ENCODE measurements at places on chromosomes 12 and 14.
A peak's percentile ranks its signal among the peaks of the same experiment; 100 is the strongest.

DNA sequence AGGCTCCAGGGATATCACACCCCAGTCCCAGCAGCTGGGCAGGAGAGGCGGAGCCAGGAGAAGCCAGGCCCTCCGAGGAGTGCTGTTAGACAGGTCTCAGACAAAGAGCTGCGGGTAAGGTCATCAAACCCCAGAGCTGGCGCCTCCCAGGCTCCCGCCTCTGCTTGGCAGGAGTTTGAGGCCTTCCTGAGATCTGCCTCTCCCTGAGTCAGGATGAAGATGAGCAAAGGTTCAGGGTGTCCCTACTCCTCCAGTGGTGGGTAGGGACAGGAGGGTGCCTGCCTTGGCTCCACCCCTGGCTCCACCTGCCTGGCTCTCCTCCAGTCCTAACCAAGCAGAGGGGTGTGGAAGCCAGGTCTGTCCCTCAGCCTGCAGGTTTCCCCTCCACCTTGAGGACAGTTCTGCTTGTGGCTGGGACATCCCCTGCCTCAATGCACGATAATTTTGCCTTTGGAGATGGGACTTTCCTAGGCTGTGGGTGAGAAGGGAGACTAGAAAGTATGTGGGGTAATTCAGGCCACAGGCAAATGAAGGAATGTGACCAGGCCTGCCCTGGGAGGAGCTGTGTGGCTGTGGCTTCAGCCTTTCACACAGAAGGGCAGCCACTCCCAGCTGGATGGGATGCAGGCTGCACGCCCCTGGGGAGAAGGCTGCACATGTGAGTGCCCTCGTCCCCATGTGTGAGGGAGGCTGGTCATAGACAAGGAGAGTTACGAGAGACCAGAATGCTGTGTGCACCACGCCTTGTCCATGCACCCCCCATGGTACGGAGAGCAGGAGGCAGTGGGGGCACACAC lies 2.2 kb downstream of the PLEKHG6 start:
- no peak for DNase-seq

DNA sequence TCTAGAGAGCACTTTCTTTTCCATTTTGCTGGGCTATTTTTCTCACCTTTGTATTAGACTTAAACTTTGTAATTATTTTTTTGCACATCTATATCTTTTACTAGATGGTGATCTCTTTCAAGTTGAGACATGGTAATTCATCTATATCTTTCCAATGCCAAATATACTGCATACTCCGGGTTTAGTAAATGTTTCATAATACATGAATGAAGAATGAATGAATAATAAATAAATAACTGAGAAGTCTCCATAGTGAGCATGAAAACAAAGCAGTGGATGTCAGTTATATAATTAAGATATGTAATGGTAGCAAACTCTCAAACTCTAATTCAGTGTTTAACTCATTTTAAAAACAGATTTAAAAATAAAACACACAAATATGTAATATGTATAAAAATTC lies 342.5 kb upstream of the KITLG start:
- DNase-seq: no peak

DNA sequence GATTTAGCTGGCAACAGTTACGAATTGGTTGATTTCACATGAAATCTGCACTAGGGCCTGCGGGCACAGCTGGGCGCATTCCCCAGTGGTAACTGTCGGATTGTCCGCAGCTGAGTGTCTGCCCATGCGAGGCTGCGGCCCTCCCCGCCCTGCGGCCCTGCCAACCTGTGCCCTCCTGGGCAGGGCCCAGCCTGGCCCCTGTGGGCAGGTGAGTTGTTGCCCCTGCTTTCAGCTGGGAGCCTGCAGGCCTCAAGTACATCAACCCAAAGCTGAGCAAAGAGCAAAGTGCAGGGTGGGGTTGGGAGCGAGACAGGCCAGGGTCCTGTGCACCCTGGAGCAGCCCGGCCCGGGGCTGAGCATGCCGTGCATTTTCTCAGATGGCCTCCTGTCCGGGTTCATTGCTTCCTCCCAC lies 89.1 kb downstream of the ADGRD1 start:
- DNase-seq: no peak

- no peak for DNase-seq
Observed at GRCh38 chr14:98982986-98983385, 289.0 kb downstream of the BCL11B start.

GRCh38 chr14:51448831-51449670 lies 202.7 kb upstream of the FRMD6 start:
- DNase-seq: no peak

- DNase-seq: no peak
Observed at GRCh38 chr12:8590842-8591545, 21.7 kb downstream of the AICDA start.

GRCh38 chr12:21538061-21538653 lies 12.1 kb downstream of the SPX start:
- no peak for DNase-seq

- no peak for DNase-seq
Observed at GRCh38 chr14:31261859-31262731, 54.5 kb upstream of the HECTD1 start.

- DNase-seq: no peak
Observed at GRCh38 chr12:93145086-93145485, 216.0 kb upstream of the EEA1 start.

DNA sequence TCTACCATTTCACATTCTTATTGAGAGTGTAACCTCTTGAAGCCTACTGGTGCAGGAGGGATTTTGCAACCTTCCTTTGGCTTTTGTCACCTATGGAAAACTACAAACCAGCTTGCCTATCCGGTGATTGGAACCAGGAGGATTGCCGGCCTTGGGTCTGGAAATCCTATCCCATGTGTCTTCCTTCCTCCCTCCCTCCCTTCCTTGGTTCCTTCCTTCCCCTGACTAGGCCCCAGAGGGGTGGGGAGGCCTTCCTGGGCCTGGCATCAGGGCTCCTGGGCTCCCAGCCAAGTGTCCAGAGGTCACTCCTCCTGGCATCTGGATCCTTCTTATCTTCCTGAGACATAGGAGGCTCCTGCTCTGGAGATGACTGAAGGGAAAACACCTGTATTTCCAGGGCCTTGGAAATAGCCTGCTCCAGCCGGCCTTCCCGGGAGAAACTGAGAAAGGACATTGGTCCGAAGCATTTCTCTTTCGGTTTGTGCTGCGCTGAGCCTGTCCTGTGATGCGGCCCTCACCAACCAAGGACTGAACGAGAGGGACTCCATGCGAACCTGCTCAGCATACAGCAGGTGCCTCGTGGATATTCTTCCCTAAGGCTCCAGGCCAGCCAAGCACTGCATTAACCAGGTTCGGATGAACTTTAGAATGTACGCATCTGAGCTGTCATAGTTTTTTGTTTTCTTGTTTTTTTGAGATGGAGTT lies 43.4 kb downstream of the PSMA6 start:
- no peak for DNase-seq

DNA sequence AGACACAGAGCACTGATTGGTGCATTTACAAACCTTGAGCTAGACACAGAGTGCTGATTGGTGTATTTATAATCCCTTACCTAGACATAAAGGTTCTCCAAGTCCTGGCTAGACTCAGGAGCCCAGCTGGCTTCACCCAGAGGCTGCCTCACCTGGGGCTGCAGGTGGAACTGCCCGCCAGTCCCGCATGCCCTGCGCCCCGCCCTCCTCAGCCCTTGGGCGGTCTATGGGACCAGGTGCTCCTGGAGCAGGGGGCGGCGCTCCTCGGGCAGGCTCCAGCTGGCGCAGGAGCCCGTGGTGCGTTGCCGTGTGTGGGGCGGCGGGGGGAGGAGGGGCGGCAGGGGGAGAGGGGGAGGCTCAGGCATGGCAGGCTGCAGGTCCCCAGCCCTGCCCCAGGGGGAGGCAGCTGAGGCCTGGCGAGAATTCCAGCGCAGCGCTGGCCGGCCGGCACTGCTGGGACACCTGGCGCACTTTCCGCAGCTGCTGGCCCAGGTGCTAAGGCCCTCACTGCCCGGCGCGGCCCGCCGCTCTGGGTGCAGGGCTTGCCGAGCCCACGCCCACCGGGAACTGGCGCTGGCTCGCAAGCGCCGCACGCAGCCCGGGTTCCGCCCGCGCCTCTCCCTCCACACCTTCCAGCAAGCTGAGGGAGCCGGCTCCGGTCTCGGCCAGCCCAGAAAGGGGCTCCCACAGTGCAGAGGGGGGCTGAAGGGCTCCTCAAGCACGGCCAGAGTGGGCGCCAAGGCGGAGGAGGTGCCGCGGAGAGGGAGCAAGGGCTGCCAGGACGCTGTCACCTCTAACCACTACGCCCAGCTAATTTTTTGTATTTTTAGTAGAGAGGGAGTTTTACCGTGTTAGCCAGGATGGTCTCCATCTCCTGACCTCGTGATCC lies 3.1 kb upstream of the SLCO1B3 start:
- no peak for DNase-seq

DNA sequence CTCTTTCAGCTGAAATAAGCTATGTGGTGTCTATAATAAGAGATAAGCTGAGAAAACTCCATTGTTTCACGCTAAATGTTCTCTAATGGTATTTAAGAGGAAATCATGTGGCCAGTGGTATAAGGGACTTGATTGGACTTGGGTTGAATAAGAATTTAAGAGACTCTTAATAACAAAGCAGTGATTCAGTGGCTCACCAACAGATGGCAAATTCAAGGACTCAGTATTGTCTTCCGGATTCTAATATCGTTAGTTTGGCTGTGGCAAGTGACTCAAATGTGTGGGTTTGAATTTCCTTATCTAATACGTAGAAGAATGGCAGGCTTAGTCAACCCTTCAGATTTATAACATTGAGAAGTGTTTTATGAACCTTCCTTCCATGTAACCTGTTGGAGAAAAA lies 49.1 kb upstream of the KCNH3 start:
- no peak for DNase-seq

GRCh38 chr12:119594772-119595445 lies 1.3 kb downstream of the TMEM233 start:
- DNase-seq: no peak

GRCh38 chr12:3803865-3804472 lies 51.1 kb upstream of the CRACR2A start:
- DNase-seq: peak; percentile 28

DNA sequence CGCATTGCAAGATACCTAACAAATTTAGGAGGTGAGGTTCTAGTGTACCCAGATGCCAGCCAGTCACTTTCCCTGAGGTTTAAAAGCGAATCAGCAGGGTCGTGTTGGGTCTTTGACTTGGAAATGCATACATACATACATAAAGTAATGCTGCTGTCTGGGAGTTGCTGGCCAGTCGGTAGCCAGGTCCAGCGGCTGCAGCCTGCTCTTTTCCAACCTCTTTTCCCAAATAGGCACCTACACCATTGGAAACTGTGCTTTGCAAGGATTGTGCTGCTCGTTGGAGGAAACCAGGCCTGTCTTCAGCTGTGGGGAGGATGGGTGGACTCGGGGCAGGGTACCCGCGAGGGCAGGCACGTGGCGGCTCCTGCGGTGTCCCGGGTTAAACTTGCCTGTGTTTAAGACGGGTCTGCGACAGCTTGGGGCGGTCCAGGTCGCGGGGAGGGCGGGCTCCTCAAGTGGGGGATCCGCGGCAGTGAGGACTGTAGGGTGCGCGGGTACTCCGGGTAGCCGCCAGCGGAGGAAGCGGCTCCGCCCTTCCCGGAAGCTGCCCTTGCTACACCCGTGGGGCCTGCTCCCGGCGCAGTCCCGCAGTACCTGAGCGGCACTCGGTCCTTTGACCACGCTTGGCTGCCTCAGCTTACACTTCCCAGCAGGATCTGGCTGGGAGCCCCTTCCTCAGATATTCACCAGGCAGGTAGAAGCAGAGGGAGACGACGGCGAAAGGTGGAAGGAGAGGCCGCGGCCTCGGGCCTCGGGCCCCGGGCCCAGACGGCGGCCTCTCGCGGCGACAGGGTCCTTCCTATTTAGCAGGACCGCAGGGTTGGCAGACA lies 2.7 kb downstream of the TTC6 start:
- no peak for DNase-seq

- DNase-seq: no peak
Observed at GRCh38 chr12:110073049-110073831, 24.9 kb upstream of the C12orf76 start.

- no peak for DNase-seq
Observed at GRCh38 chr12:25719505-25719904, 166.4 kb upstream of the LMNTD1 start.

DNA sequence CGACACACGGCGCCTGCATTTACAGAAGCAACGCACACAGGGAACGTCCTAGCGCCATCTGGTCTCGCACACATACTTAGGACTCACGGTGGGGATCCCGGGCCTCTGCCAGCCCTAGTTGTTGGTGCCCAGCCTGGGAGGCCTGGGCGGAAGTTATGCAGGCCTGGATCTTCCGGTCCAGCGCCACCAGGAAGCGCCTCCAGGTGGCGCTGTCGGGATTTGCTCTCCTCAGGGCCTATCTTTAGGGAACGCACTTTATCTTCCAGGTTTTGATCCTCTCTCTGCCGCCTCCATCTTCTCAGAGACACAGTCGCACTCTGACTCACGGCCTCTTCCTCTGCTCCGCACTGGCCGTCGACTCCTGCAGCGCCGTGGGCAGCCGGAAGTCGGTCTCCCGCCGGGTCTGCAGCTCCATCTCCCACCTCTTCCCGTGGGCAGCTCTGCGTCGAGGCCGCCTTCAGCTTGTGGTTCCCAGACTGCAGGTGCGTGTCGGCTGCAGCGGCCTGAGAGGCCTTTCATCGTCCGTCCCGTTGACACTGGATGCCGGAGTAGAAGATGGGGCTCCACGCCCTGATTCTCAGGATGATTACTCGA lies 760.4 kb downstream of the TMEM121 start:
- DNase-seq: no peak

DNA sequence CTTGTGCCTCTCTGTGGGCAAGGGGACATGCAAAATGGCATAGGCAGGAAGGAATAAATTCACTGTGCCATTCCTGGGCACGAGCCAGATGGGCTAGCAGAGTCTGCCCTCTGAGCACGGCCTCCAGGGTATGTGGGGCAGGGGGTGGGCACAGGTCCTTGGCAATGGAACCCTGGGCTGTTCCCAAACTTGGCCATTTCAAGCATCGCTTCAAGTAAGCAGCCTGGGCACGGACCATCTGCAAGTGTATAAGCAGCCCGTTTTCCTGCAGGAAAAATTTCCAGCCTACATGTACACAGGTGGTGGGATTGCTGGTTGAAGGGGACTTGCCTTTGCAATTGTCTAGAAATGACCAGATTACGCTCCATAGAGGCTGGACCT lies 40.3 kb downstream of the CCDC85C start:
- no peak for DNase-seq

DNA sequence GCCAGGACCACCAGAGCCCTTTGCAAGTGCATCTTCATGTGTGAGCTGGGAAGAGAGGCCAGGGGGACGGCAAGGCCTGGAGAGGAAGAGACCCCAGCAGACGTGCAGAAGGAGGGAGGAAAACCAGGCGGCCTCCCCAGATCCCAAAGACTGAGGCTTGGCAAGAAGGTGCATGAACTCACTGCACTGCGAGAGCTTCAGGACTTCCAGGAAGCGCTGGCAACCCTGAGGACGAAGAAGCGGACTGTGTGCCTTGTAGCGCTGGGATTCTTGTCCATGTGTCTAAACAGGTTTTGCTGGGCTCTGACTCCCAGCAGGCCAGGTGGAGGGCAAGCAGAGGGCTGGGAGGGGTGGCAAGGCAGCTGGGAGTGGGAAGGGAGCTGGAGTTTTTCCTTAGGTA lies 939 bp downstream of the TGFB3 start:
- DNase-seq: no peak

DNA sequence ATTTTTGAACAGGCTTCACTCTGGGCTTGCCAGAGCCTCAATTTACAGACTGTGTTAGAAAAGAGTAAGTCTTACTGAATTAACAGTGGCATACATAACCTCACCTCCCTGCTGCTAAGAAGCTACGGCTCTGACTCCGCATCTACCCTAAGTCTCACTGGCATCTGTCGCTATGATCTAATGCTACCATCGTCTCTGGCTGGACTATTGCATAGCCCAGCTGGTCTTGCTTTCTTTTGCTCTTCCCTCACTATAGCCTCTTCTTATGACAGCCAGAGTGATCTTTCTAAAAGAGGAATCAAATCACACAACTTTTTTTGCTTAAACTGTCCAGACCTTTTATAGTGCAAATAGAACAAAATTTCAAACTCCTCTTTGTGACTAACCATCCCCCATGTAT lies 81.1 kb downstream of the SLC24A4 start:
- DNase-seq: no peak

Data from GM18507 (cell line).